Kidney (tissue), 22 donors: ENCODE measurements at places on chromosomes 2 and 18. TPM values are rescaled to one million over a fixed set of nuclear protein-coding genes. Genes with fewer than 3 reads are reported as not detected.
A peak's percentile ranks its signal among the peaks of the same experiment; 100 is the strongest.

Gene SAG
- not detected for total RNA-seq

- peak overlapping the region; percentile 83 for H3K4me3 ChIP-seq
- DNase-seq: peak; percentile 33
- no peaks in the 10 kb centered on the region for H3K27me3 ChIP-seq
- H3K4me1 ChIP-seq: peaks cover 22% of the 10 kb centered on the region
- peak overlapping the region; percentile 100 for H3K27ac ChIP-seq
These were observed 679 bp downstream of the PTMA start for GRCh38 chr2:231708773-231709635.

Gene TCF23
- total RNA-seq: 0.38 TPM

Gene PRLH
- total RNA-seq: not detected

DNA sequence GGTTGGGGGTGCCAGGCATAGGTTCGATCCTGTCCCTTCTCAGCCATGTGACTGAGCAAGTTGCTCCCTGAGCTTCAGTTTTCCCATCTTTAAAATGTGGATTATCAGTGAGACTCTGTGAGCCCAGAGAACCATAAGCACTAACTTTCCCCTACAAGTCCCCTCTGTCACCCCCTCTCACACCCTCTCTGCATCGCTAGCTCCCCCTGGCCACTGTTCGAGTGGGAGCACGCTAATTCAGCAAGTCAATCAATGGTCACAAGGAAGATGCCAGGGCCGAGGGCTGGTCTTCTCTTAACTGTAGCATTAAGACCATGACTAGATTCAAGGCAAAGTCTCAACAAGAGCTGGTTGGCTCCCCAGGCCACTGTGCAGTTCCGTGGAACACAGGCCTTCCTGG is 66.2 kb downstream of the BCL2L11 start:
- H3K36me3 ChIP-seq: no peaks in the 10 kb centered on the region
- H3K27me3 ChIP-seq: no peaks in the 10 kb centered on the region
- no peak overlapping the region for H3K27ac ChIP-seq
- DNase-seq: no peak
- no peaks in the 10 kb centered on the region for H3K4me1 ChIP-seq

GRCh38 chr2:73163483-73164367 is 38.6 kb upstream of the NOTO start:
- H3K27ac ChIP-seq: peak overlapping the region; percentile 47
- H3K36me3 ChIP-seq: no peaks in the 10 kb centered on the region
- H3K27me3 ChIP-seq: no peaks in the 10 kb centered on the region
- H3K4me1 ChIP-seq: no peaks in the 10 kb centered on the region
- H3K4me3 ChIP-seq: no peak overlapping the region

Gene CDH7
- not detected for total RNA-seq

DNA sequence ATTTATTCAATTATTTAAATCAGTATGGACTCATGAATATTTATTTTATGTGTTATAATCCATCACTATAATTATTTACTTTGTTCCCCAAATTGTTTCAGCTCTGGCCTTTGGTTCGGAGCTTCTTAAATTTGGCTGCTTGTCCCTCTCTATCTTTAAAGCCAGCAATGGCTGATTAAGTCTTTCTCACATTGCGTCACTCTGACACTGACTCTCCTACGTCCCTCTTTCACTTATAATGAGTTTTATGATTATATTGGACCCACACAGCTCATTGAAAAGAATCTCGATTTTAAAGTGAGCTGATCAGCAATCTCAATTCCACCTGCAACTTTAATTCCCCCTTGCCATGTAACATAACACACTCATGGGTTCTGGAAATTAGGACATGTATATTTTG is 185.2 kb upstream of the SLC39A10 start:
- H3K36me3 ChIP-seq: no peaks in the 10 kb centered on the region
- no peak for DNase-seq
- no peak overlapping the region for H3K4me3 ChIP-seq
- H3K4me1 ChIP-seq: no peaks in the 10 kb centered on the region

Gene CCDC102B
- 6.8 TPM for total RNA-seq

Gene MBP
- total RNA-seq: 61.2 TPM
